ENCODE measurements at places on chromosomes 2 and 18. TPM values are rescaled to one million over a fixed set of nuclear protein-coding genes. Genes with fewer than 3 reads are reported as not detected.

DNA sequence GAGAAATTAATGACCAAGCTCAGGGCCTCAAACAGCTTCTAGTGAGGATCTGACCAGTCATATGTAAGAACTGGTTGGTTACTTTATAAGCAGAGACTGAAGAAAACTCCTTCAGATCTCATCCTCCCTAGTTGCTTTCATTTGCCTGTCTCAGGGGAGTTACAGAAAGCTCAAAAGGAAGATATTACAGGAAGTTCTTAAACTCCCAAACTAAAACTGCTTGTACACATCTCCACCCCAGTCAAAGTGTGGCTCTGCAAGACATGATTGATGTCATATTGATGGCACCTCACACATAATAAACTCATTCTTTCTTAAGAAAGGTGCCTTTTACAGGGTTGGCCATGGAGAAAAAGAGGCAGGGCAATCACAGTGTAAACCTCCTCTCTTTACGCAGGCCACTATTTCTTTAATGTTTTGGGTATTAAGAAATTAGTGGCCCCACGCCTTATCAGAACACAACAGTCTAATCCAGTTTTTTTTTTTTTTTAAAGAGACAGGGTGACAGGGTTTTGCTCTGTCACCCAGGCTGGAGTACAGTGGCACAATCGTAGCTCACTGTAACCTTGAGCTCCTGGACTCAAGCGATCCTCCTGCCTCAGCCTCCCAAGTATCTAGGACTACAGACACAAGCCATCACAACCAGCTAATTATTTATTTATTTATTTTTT, 62.6 kb upstream of the STK17B start:
- no peak for DNase-seq

- DNase-seq = no peak
Observed at GRCh38 chr2:111209045-111209514, 88.4 kb downstream of the BCL2L11 start.

COX5B gene
- 459 TPM for total RNA-seq

PTPRN gene
- not detected for total RNA-seq

DNA sequence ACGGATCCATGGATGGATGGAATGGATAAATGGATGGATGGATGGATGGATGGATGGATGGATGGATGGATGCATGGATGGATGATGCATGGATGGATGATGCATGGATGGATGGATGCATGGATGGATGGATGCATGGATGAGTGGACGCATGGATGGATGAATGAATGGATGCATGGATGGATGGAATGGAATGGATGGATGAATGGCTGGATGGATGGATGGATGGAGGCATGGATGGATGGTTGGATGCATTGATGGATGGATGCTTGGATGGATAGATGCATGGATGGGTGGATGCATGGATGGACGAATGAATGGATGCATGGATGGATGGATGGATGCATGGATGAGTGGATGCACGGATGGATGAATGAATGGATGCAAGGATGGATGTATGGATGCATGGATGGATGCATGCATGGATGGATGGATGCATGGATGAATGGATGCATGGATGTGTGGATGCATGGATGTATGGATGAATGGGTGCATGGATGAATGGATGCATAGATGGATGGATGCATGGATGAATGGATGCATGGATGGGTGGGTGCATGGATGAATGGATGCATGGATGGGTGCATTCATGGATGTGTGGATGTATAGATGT, 209.2 kb downstream of the ALPK2 start:
- DNase-seq = no peak

FAM228A gene
- total RNA-seq = under 0.01 TPM

DNA sequence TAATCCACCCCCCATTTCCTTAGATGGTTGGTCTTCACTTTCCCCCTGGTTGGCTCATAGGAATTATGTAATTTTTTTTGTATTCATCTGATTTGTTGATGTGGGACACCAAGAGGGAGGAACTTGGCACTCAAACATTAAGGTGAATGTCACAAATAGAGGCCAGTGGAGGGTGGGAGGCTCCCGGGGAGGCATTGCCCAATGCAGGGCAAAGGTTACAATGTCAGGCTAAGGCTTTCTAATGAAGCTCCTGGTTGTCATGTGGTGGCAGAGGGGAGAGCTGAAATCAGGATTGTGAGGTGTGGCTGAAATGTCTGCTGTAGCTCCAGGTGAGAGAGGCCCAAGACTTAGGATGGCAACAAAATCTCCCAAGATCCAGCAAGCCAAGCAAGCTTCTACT, 42.7 kb downstream of the MPHOSPH10 start:
- no peak for DNase-seq

GULP1 gene
- total RNA-seq = 2.4 TPM

- DNase-seq = no peak
Observed at GRCh38 chr2:20108655-20109396, 57.4 kb upstream of the LAPTM4A start.

GRCh38 chr2:46077522-46078107, 219.6 kb upstream of the EPAS1 start:
- DNase-seq = no peak

GRCh38 chr2:46870051-46870839, 45.4 kb downstream of the MCFD2 start:
- DNase-seq = no peak

GRCh38 chr2:168697668-168698121, 104.7 kb upstream of the NOSTRIN start:
- DNase-seq = no peak

TTLL4 gene
- 5.8 TPM for total RNA-seq

Data from lung microvascular endothelial cell (primary cell).